SK-N-DZ (cell line): ENCODE measurements at places on chromosomes 11 and 22.
A peak's percentile ranks its signal among the peaks of the same experiment; 100 is the strongest.

DNA sequence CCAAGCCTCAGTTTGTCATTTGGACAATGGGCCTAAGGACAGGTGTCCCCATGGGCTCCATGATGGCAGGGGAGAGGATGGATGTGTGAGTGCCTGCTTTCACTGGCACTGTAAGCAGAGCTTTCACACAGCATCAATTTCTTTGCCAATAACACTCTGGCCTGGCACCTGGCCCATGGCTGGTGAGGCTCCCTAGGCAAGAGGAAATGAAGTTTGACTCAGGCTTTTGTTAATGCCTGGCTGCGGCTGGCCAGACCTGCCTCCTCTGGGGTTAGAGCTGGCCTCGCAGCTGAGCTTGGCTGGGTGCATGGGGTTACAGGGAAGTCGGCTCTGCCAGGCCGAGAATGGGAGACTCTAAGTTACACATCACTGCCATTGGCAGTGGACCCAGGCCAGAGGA is 30.0 kb upstream of the SEZ6L start:
- no peak for DNase-seq

GRCh38 chr11:46890665-46891064 is 27.7 kb downstream of the LRP4 start:
- DNase-seq: no peak

DNA sequence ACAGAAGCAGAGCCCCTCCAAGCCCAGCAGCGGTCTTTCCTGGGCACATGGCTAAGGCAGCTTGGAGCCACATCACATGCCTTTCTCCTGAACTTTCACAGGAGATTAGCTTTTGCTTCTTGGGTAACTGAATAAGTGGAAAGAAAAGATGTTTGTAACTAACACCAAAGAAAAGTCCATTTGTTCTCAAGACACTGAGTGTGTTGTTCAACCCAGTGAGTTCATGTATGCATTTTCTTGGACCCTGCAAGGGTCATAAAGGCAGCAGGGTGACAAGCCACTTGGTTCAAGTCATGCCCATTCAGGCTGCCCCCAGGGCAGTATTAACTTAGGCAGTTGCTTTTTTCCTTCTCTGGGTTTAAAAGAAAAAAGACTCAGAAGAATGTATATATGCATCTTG is 203.4 kb downstream of the FAM76B start:
- no peak for DNase-seq

DNA sequence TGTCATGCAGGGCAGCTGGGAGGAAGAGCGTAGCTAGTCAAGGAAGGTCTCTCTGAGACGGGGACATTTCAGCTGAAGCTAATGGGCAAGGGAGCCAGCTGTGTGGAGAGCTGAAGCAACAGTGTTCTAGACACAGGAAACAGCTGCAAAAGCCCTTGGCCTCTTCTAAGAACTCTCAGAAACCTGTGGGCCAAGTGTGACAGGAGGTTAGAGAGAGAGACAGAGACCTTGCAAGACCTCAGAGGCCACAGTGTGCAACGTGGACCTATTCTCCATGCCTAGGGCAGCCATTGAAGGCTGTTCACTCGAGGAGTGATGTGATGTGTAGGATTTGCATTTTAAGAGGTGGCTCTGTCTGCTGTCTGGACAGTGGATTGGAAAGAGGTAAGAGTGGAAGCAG is 48.7 kb upstream of the TNRC6B start:
- no peak for DNase-seq

DNA sequence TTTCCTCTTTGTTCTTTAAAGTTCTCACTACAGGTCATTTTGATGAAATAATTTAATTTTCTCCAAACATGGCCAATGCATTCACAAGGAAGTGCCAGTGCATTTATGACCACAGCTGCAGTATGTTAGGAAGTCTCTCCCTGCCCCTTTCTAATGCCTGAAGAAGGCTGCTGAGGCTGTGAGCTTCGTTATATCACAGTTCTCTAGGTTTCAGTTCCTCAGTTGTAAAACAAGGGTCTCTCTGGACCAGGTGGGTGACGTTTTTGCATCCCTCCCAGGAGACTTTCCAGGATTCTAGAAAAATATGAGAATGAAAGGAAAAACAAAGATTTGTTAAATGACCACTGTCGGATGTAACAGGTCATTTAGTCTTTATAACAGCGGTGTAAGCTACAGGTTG is 171.6 kb downstream of the LARGE1 start:
- no peak for DNase-seq

DNA sequence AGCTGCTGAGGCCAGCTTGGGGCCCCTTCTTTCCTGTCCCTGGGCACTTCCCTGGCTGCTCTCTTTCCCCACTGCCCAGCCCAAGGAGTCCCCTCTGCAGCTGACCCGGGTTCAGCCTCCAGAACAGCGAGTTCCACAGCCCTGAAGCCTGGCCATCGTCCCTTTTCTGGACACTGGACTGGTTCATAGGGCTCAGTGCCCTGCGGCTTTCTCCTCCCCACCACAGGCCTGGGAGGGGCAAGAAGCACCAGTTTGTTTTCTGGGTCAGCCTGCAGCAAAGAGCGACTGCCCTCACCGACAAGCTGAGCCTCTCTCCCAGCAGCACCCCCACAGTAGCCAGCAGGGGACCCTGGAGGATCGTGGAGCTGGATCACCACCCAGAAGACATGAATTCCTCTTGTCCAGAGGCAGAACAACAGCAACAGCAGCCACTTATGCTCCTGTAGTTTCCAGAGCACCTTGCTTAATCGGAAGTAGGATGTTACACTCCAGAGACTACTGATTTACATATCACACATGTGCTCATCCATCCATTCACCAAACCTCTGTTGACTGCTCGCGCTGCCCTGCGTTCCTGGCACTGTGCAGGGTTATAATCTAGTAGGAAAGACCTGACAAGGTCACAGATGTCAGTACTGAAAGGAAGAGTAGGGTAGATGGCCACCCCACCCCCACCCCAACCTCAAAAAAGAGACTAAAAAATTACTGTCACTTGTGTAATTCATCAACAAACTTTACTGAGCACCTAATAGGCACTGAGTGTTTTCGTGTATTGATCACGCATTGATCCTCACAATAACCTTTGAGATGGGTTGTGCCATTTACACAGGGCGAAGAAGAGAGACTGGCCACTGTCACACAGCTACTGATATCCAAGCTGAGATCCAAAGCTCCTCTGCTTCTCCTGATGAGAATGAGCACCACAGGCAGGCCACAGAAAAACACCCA is 13.0 kb upstream of the CXCR5 start:
- DNase-seq: no peak

- DNase-seq: no peak
These were observed 42.8 kb upstream of the TCF20 start for GRCh38 chr22:42313204-42313603.

GRCh38 chr11:75597636-75598035 is 35.6 kb downstream of the SERPINH1 start:
- peak; percentile 64 for DNase-seq

GRCh38 chr11:65861165-65861505 is 902 bp downstream of the MUS81 start:
- no peak for DNase-seq

- no peak for DNase-seq
These were observed 1630.8 kb upstream of the TENM4 start for GRCh38 chr11:81071606-81072005.

DNA sequence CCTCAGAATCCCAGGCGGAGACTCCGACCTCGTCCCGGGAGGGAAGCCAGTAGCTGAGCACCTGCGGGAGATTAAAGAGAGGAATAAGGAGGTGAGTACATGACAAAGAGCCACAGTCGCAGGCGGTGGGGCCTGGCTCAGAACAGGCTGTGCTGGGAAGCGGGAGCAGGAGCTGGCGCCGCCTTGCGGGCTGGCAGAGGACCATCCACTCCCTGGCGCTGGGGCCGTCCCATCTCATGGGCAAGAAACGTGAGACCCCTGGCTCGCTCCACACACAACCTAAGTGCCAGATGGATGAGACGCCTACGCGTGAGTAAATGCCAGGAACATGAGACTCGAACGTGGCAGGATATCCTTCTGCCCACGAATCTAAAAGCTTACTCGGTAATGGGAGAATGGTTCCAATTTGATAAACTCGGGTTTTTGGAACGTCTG is 6.3 kb downstream of the CEND1 start:
- DNase-seq: peak; percentile 91

DNA sequence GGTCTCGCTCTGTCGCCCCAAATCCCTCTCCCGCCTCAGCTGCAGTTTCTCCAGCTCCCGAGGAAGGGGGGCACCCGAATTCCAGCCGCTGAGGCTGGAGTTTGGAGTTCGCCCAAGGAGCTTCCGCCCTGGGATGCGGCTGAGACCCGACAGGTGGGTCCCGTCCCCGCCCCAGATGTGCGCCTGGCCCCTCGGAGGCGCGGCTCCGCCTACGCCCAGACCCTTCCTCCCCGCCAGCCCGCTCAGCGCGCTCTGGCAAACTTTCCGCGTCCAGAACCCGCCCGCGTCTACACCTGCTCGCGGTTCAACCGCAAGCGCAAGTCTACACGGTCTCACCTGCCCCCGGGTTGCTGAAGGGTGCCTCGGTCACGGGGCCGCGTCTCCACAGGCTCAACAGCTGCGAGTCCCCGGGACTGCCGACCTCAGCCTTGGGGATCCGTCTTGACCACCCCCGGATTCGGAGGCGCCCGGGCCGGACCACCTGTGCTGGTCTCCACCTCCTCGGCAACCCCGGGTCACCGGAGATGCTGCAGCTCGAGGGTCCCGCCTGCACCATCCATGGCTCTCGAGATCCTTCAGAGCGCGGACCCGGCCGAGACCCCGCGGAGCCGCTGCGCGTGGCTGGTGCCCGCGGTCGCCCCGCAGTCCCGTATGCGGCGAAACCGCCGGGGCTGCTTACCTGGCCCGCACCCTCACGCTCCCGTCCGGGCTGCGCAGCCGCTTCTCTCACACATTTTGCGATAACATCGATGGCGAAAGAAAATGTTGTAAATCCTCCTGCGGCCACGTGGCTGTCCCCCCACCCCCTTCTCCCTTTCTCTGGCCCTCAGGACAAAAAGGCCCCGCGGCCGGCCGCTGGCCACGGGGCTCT is 63.6 kb downstream of the NFAM1 start:
- DNase-seq: no peak

DNA sequence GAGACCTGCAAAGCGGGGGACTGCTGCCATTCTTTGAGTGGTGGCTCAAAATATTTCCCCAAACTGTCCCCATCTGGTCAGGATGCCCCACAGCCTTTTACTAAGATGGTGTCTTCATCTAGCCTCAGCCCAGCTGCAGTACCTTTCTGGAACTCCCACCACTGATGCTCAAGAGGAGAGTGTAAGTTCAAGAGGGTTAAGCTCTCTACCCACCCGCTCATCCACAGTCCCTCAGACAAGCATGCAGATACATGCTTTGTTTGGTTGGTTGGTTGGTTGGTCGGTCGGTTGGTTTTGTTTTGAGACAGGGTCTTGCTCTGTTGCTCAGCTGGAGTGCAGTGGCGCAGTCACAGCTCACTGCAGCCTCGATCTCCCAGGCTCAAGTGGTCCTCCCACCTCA is 14.5 kb upstream of the CAVIN3 start:
- DNase-seq: no peak

DNA sequence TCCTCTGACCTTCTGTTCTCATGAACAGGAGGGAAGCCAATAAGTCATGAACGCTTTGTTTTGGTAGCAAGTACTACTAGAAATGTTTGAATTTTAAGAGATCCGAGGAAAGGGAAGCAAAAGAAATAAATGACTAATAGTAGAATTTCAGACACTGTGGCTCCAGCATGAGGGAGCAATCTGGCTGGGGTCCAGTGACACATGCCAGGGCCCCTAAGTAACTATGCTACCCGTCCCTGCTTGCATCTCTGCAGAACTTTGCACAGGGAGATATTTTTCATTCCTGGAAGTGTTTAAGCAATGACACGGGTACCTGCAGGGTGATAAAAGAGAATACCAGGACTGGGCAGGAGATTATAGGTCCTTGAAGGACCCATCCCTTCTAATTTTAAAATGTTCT is 7.3 kb upstream of the ADAMTS8 start:
- DNase-seq: no peak

- DNase-seq: no peak
These were observed 227.5 kb upstream of the ZC3H12C start for GRCh38 chr11:109865548-109866186.

DNA sequence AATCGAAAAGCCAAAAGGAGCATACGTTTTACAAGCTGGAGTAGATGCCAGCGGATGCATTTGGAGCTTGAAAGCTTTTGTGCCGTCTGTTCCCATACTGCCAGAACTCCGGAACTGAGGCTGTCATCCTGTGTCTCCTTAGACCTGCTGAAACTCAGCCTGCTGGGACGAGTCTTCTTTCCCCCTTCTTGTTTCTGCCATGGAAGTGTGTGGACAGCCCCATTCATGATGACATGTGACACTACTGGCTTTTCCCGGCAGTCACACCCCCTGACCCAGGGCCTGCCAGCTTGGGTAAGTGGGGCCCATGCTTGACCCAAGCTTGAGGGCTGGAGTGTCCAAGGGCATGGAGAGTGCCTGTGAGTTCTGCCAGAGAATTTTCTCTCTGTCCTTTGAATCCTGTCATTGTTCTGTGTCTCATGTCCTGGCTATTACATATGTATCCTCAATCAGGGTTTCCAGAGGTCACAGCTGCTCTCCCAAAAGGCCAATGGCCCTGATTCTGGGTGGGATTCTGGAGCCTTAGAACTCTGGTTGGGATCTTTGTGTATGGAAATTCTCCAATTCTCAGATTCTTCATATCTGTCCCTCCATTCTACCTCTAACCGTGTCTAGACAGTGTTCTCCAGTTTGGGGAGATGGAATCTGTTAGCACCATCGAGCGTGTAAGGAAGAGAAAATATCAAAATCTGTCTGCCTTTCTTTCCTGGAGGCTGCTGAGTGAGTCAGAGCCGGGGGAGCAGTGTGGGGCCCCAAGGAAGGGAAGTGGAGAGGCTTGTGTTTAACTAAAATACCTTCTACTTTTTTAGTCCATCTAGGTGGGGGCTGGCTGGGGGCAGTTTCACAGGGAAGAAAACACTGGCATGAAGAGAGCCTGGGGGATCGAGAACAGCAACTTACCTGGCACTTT is 73.2 kb downstream of the KIAA1671 start:
- DNase-seq: no peak
